ENCODE measurements at places on chromosomes 3 and 15.

GRCh38 chr3:5731100-5731499 lies 543.6 kb downstream of the EDEM1 start:
- no peak for DNase-seq

DNA sequence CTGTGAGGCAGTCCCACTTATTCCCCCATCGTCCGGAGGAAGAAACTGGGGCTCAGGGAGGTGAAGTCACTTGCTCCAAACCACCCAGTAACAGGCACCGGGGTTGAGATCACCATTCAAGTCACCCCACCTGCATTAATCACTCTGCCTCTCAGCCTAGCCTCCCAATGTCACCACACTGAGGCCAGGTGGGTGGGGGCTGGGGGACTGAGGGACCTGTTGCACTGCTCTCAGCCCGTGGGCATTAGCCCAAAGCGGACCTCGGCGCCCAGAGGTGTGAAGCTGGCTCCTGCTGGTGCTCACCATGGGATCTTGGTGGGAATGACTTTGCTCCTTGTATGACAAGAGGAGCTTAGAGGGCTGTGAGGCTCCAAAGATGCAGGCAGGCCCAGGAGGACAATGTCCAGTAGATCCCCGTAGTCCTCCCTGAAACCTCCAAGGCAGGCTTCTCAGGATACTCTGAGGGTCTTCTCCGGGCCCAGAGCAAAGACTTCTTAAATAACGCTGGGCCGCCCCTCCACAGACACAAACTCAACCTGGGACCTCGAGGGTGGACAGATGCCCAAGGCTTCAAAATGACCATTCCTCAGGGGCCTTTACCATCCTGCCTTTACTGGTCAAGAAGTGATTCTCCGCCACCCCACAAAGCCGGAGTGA lies 1.7 kb downstream of the NT5DC2 start:
- no peak for DNase-seq

- DNase-seq = no peak
Observed at GRCh38 chr3:36206956-36207580, 173.2 kb upstream of the STAC start.

- no peak for DNase-seq
Observed at GRCh38 chr15:78280319-78281072, 16.1 kb downstream of the DNAJA4 start.

DNA sequence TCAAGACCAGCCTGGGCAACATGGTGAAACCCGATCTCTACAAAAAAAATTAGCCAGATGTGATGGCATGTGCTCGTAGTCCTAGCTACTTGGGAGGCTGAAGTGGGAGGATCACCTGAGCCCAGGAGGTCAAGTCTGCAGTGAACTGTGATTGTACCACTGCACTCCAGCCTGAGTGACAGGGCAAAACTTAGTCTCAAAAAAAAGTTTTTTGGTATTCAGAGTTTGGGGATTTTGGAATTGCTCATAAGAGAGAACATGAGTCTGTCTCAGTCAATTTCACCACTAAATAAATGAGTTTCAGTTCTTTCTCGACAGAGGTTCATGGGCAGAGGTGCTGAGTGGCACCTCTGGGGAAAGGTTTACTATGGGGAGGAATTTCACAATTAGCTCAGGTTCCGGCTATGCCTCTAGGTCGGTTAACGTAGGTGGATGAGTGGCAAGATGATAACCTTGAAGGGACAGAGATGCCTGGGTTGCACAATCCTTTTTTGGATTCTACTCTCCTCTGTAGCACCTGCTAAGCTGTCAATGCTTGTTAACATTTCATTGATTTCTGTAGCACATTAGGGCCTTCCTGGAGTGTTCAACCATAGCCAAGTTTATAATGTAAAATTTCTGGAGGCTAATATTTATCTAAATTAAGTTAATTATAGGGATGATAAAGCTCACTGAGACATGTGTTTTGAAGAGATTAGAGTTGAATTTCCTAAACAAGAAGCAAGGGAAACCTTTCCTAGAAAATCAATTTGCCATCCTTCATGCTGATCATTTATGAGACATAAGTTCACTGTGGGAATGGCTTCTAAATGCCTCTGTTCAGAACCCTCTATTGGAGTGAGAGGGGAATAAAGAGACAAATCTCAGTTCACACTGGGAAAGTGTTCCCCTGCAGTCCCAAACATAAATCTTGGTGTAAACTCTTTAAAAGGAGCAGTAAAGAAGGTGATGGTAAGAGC lies 37.4 kb upstream of the DCP1A start:
- DNase-seq = no peak

DNA sequence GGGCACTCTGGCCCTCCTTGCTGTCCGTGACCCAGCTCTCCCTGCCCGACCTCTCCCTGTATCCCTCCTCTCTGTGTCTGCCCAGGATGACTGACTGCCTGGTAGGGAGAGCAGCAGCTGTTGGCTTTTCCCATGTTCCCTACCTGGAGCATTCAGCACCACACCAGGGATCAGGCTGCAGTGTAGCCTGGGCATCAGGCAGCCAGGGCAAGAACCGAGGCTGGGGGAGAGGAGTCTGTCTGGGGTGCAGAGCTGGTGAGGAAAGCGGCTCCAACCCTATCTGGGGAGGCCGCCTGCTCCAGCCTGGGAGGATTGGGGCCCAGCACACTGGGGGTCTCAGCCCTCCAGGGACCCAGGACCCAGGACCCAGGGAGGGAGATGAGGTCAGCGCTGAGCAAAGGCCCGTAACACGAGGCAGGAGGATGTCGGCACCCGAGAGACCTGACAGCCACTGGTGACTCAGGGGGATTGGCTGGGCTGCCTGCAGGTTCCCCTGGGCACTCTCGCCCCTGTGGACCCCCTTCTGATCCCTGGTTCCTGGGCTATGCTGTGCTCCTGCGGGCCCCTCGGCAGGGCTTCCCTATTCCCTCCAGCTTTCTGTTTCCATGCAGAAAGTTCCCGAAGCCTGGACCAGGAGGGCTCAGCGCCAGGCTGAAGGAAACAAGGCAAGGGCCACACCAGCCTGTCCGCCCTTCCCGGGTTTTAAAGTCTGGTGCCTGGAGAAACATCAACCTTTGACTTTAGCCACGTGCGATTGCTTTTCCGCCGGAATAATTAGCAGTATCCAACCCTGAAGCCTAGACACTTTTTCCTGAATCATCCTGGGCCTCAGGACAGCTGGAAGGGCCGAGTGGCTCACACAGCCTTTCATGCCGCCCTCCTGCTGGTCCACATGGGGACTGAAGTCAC lies 128.2 kb upstream of the MEF2A start:
- DNase-seq = no peak

GRCh38 chr3:156637480-156638022 lies 36.8 kb upstream of the TIPARP start:
- DNase-seq = no peak

DNA sequence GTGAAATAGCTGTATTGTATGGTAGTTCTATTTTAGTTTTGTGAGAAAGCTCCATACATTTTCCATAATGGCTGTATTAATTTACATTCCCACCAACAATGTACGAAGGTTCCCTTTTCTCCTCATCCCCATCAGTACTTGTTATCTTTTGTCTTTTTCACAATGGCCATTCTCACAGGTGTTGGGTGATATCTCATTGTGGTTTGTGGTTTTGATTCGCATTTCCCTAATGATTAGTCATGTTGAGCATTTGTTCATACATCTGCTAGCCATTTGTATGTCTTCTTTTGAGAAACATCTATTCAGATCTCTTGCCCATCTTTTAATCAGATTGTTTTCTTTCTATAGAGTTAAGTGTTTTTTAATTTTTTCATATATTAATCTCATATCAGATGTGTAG lies 931.9 kb downstream of the IGSF11 start:
- DNase-seq = no peak

- DNase-seq = peak; percentile 65
Observed at GRCh38 chr3:45659661-45660566, 29.3 kb upstream of the SACM1L start.

DNA sequence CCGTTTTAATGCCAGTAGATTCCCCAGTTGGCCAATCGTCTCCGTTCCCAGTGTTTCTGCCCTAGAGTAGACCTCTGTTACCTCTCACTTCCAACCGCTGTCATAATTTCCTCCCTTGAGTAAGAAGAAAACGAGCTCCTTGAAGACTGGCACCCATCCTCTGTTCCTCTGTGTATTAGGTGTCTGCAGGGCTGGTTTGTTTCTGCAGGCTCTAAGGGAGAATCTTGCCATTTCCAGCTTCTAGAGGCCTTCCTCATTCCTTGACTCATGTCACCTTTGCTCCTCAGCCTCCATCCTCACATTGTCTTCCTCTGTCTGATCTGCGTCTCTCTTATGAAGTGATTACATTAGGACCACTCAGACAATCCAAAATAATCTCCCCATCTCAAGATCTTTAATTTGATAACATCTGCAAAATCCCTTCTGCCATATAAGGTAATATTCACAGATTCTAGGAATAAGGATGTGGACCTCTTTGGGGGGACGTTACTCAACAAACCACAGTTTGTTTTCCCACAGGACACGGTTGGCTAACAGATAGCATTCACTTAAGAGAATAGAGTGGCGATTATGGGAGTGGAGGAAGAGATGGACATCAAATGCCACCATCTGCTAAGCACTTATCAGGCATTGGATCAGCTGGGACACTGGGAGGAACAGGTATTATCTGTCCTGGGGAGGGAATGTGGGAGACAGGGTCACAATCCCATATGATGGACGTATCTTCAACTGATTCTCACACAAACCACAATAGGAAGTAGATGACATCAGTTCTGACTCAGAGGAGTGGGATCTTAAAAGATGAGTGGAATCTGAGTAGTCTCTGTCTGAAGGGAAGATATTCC lies 17.1 kb downstream of the ARHGAP31 start:
- no peak for DNase-seq

- DNase-seq = peak; percentile 54
Observed at GRCh38 chr3:113222451-113223086, 11.2 kb downstream of the BOC start.

All from brain (organoid and tissue), 16 donors.